SJCRH30 (cell line): ENCODE measurements at places on chromosomes 3 and 15. TPM values are rescaled to one million over a fixed set of nuclear protein-coding genes. Genes with fewer than 3 reads are reported as not detected.
A peak's percentile ranks its signal among the peaks of the same experiment; 100 is the strongest.

SH3BP5 gene
- total RNA-seq = 8.1 and 8.5 TPM in 2 replicates

GPR15 gene
- not detected in 2 replicates for total RNA-seq

SI gene
- total RNA-seq = not detected in 2 replicates

PLOD2 gene
- total RNA-seq = 40.3 and 43.3 TPM in 2 replicates

INSYN1 gene
- 0.05 TPM in 1 of 2 replicates, not detected in the other for total RNA-seq

CHST2 gene
- 2.3 and 2.6 TPM in 2 replicates for total RNA-seq

ZPLD1 gene
- 0.14 and 0.15 TPM in 2 replicates for total RNA-seq

ESYT3 gene
- total RNA-seq = 0.56 and 0.69 TPM in 2 replicates

SPESP1 gene
- total RNA-seq = not detected in 2 replicates

CNBP gene
- total RNA-seq = 449 and 480 TPM in 2 replicates

LMCD1 gene
- total RNA-seq = 59.6 and 69.8 TPM in 2 replicates

CLN6 gene
- 62.2 and 82.7 TPM in 2 replicates for total RNA-seq

POMGNT2 gene
- total RNA-seq = 1.3 and 1.8 TPM in 2 replicates

DNA sequence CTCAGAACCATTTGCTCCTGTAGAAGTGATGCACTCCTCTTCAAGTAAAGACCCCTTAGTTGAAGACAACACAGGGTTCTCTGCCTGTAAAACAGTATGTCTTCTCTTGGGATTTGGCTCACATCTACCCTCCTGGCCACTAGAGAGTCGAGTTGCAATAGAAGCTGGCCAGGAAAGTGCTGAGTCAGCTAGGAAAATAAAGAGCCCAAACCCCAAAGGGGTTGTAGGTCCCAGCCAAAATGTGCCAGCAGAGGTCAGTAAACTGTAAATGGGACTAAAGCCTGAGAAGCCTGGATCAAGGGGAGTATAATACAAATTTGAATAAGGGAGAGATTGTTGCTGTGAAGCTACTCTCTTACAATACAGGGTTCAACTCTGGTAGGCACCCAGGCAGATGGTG, 37.2 kb upstream of the THBS1 start:
- H3K27ac ChIP-seq = no peak overlapping the region
- H3K4me1 ChIP-seq = peaks cover 11% of the 10 kb centered on the region
- H3K27me3 ChIP-seq = no peaks in the 10 kb centered on the region
- no peak overlapping the region for H3K4me3 ChIP-seq
- no peaks in the 10 kb centered on the region for H3K36me3 ChIP-seq

GRCh38 chr3:188104050-188104449, 49.9 kb upstream of the LPP start:
- no peak for DNase-seq
- no peak overlapping the region for H3K4me3 ChIP-seq
- no peaks in the 10 kb centered on the region for H3K4me1 ChIP-seq
- H3K36me3 ChIP-seq = no peaks in the 10 kb centered on the region

GRCh38 chr3:153250446-153250845, 88.4 kb downstream of the RAP2B start:
- no peaks in the 10 kb centered on the region for H3K4me1 ChIP-seq
- H3K36me3 ChIP-seq = no peaks in the 10 kb centered on the region
- H3K27me3 ChIP-seq = no peaks in the 10 kb centered on the region

GRCh38 chr3:178508443-178508825, 27.8 kb upstream of the KCNMB2 start:
- H3K27ac ChIP-seq = no peak overlapping the region
- H3K27me3 ChIP-seq = no peaks in the 10 kb centered on the region
- no peak overlapping the region for H3K4me3 ChIP-seq
- no peaks in the 10 kb centered on the region for H3K4me1 ChIP-seq
- DNase-seq = no peak

GRCh38 chr3:184449161-184449515, 69.3 kb downstream of the CHRD start:
- no peaks in the 10 kb centered on the region for H3K36me3 ChIP-seq
- H3K27me3 ChIP-seq = no peaks in the 10 kb centered on the region
- no peak overlapping the region for H3K27ac ChIP-seq
- H3K4me1 ChIP-seq = peaks cover 4% of the 10 kb centered on the region; the same call in 1 of the 2 replicates

DNA sequence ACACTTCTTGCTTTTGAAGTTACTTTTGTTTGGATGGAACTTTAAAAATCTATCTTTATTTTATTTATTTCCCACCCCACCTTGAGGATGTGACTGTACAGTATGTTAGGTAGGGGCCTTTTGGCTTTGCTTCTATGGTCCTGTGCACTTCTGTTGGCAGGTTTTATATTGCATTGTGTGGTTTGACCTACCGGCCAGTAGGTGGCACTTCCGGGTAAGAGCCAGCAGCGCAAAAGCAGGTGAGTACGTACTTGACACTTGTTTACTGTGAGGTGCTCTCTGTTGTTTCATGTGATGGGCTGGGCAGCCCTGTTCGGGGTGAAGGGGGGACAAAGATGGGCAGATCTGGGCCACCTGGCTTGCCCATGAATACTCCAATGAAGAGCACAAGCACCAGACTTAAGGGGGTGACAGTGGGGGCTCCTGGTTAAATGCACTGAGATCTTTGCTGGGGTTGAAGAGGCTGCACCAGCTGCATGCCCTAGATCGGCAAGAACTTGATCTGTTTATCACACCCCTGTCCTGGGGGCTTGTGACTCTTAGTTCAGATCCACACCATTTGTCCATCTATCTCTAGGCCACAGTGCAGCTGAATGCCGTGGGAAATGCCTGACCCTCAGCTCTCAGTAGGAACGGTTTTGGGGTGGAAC, 131.6 kb downstream of the NLGN1 start:
- H3K27me3 ChIP-seq = no peaks in the 10 kb centered on the region
- no peak for DNase-seq
- no peak overlapping the region for H3K4me3 ChIP-seq
- no peaks in the 10 kb centered on the region for H3K36me3 ChIP-seq

GRCh38 chr3:77381431-77381830, 341.5 kb downstream of the ROBO2 start:
- H3K27ac ChIP-seq = no peak overlapping the region
- no peaks in the 10 kb centered on the region for H3K27me3 ChIP-seq
- DNase-seq = no peak

GRCh38 chr15:85768595-85769168, 26.0 kb downstream of the KLHL25 start:
- no peaks in the 10 kb centered on the region for H3K27me3 ChIP-seq
- DNase-seq = no peak
- no peaks in the 10 kb centered on the region for H3K4me1 ChIP-seq
- H3K4me3 ChIP-seq = no peak overlapping the region
- H3K27ac ChIP-seq = no peak overlapping the region
- peaks cover 5% of the 10 kb centered on the region; the same call in 1 of the 2 replicates for H3K36me3 ChIP-seq

DNA sequence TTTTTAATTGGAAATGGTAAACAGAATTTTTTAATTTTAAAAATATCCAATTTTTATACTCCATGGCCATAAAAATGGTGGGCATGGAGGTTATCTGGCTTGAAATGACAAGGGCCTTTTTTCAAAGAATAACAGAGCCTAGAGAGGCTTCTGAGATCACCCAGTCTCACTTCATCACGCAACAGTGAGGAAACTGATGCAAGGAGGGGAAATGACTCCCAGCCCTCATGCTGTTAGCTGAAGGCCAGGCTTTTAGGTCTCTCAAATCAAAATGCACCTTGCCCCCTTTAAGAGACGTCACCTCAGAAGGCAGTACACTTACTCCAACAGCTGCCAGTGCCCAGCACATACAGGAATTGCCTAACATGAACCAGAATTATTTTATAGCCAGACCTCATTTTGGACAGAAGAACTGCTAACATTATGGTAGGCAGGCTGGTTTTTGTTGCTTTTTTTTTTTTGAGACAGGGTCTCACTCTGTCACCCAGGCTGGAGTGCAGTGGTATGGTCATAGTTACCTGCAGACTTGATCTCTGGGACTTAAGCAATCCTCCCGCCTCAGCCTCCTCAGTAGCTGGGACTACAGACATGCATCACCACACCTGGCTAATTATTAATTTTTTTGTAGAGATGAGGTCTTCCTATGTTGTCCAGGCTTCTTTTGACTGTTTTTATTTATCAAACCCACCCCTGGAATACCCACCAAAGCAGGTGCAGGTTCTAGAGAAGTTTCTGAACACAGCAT, 9.1 kb downstream of the RAB43 start:
- peaks cover 5% of the 10 kb centered on the region; the same call in 1 of the 2 replicates for H3K4me1 ChIP-seq
- H3K4me3 ChIP-seq = no peak overlapping the region
- H3K36me3 ChIP-seq = no peaks in the 10 kb centered on the region
- DNase-seq = no peak
- no peak overlapping the region for H3K27ac ChIP-seq
- H3K27me3 ChIP-seq = no peaks in the 10 kb centered on the region

- H3K27ac ChIP-seq = no peak overlapping the region
- no peak for DNase-seq
- no peaks in the 10 kb centered on the region for H3K27me3 ChIP-seq
- H3K4me3 ChIP-seq = no peak overlapping the region
These were observed 172.4 kb downstream of the CNTN3 start for GRCh38 chr3:74442068-74442467.

DNA sequence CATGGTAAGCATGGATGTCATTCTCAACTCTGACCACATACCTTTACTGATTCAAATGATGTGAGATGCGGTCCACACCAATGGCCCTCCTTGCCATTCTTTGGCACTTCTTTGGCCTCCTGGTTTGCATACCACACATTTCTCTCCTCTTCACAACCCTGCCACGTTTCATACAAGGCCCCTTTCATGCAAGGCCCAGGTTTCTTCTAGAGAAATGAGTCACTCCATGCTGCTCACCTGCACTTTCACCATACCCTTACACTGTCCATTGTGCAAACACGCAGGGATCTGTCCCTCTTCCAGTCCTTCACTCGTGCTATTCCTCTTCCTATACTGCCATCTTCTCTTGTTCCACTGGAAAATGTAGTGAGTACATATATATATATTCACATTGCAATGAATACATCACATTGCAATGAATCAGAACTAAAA, 24.4 kb upstream of the SLC24A5 start:
- H3K4me3 ChIP-seq = no peak overlapping the region
- H3K36me3 ChIP-seq = no peaks in the 10 kb centered on the region
- no peak overlapping the region for H3K27ac ChIP-seq
- no peaks in the 10 kb centered on the region for H3K27me3 ChIP-seq
- DNase-seq = no peak
- H3K4me1 ChIP-seq = no peaks in the 10 kb centered on the region

GRCh38 chr15:101156509-101157159, 95.2 kb downstream of the CHSY1 start:
- peak overlapping the region; percentile 53 for H3K27ac ChIP-seq
- H3K27me3 ChIP-seq = no peaks in the 10 kb centered on the region
- H3K36me3 ChIP-seq = no peaks in the 10 kb centered on the region
- H3K4me3 ChIP-seq = peak overlapping the region; percentile 25
- peak; percentile 92 for DNase-seq
- H3K4me1 ChIP-seq = peaks cover 18% of the 10 kb centered on the region

GRCh38 chr3:156720826-156721225, 46.4 kb downstream of the TIPARP start:
- H3K27me3 ChIP-seq = no peaks in the 10 kb centered on the region
- H3K4me3 ChIP-seq = no peak overlapping the region
- H3K36me3 ChIP-seq = no peaks in the 10 kb centered on the region

GRCh38 chr3:171156401-171157010, 130.0 kb upstream of the SLC2A2 start:
- H3K27me3 ChIP-seq = no peaks in the 10 kb centered on the region
- no peak overlapping the region for H3K4me3 ChIP-seq
- H3K4me1 ChIP-seq = no peaks in the 10 kb centered on the region
- DNase-seq = no peak
- no peak overlapping the region for H3K27ac ChIP-seq
- 0 out of 2 replicates have a peak, but pooled peaks cover 5% of the 10 kb centered on the region for H3K36me3 ChIP-seq

DNA sequence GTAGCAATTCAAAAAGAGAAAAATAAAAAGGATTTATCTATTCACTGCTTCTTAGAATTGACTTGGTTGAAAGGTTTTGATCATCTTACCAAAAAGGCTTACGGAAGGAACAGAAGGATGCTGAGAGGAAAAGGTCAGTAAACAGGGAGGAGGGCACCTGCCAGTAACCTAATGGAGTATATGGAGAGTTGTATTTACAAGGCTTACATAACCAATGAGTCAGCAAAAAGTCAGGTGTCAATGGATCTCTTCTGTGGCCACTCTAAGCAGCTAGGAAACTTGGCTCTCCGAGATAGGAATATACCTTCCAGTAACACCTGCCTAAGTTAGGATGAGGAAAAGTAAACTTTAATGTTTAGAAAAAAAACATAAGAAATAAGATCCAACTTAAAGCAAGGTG, 80.5 kb upstream of the PLXND1 start:
- no peaks in the 10 kb centered on the region for H3K36me3 ChIP-seq
- peaks cover 13% of the 10 kb centered on the region for H3K4me1 ChIP-seq
- H3K27me3 ChIP-seq = no peaks in the 10 kb centered on the region
- no peak overlapping the region for H3K27ac ChIP-seq
- DNase-seq = no peak

GRCh38 chr3:150613034-150613433, 9.9 kb downstream of the SELENOT start:
- no peak overlapping the region for H3K4me3 ChIP-seq
- DNase-seq = no peak
- peaks cover 16% of the 10 kb centered on the region for H3K36me3 ChIP-seq
- no peaks in the 10 kb centered on the region for H3K4me1 ChIP-seq

GRCh38 chr3:172918165-172918564, 167.6 kb downstream of the ECT2 start:
- H3K4me3 ChIP-seq = no peak overlapping the region
- H3K36me3 ChIP-seq = no peaks in the 10 kb centered on the region
- H3K27ac ChIP-seq = peak overlapping the region; percentile 78
- peaks cover 10% of the 10 kb centered on the region for H3K4me1 ChIP-seq
- no peaks in the 10 kb centered on the region for H3K27me3 ChIP-seq
